NCI-H226 (cell line): ENCODE measurements at places on chromosomes 4 and X.
A peak's percentile ranks its signal among the peaks of the same experiment; 100 is the strongest.

- DNase-seq, result no peak
These were observed 61.0 kb upstream of the SMIM10 start for GRCh38 chrX:134929808-134930207.

DNA sequence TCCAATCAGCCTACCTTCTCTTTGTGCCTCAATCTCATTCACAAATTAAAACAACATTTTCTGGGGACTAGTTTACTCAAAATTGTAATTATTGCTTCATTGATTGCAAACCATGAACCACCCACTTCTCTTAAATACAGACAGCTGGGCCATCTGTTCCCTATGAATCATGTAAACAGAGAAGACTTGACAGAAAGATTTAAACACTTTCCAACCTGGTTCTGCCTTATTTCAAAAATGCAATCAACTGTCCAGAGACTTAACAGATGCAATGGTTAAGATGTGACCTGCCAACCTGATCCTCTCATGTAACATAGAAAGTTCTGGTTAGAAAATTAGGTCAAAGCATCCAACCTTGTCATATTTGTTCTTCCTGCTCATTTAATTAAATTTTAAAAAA, 20.8 kb upstream of the SERTM2 start:
- no peak for DNase-seq

GRCh38 chr4:6644792-6645530, 4.5 kb downstream of the MRFAP1 start:
- DNase-seq, result no peak

DNA sequence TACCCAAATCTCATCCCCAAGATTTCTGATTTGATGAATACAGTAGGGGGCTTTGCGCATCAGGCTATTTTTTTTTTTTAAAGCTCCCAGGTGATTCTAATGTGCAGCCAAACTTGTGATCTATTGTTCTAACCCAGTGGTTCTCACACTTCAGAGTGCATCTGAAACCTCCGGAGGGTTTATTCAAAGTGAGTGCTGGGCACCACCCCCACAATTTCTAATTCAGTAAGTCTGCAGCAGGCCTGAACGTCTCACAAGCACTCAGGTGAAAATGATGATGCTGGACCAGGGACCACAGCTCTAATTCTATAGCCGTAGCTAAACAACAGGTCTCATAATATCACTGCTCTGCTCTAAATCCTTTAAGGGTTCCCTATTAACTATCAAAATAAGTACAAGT, 211.4 kb downstream of the FMR1NB start:
- no peak for DNase-seq

DNA sequence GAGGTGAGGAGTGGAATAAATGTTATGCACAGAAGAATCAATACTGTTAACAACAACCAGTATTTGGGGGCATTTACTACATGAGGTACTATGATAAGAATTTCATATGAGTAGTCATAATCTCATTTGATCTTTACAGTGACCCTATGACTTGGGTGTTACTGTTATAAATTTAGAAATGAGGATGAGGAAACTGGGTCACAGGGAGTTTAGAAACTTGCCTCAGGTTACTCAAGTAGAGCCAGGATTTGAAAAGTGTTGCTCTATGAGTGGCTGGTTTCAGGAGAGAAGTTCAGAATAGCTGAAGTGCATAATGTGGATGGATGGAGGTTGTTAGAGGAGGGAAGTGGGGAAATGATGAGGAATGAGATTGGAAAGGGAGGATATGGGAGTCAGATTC, 16.6 kb upstream of the DDIT4L start:
- no peak for DNase-seq

DNA sequence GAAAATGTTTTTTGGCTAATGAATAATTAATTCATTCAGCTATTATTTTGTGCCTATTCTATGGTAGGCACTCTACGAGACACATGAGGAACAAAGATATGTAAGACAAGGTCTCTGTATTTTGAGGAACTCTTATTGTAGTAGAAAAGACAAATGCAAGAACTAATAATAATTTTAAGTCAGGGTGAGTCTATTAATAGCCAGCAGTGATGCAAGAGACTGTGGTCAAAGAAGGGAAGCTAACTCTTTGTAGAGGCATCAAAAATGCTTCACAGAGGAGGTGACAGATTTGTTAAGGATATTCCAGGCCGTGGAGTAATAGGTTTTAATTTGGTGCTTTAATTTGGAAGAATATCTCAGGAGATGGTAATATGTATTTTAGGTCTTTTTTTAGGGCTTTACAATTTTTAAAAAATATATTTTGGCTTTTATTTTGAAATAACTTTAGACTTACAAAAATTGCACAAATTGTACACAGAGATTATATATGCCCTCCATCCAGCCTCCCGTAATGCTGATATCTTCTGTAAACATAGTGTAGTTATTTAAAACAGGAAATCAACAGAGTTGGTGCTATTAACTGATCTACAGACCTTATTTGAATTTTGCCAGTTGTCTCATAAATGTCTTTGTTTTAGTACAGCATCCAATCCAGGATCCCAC, 48.1 kb downstream of the DCLK2 start:
- DNase-seq, result no peak

DNA sequence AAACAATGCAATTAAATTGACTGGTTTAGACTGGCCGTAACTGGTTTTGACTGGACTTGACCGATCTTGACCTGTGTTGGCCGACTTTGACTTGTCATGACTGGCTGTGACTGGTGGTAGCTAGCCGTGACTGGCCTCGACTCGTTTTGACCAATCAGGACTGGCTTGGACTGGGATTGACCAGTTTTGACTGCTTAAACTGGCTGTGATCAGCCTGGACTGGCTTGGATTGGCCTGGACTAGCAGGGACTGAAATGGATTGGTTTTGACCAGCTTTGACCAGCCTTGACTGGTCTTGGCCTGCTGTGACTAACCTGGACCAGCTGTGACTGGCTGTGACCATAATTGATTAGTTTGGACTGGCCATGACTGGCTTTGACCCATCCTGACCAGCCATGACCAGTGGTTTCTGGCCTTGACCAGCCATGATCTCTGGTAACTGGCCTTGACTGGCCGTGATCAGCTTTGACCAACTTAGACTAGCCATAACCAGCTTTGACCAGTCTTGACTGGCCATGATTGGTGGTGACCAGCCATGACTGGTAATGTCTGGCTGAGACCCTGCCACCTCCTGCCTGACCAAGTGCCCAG, 13.1 kb downstream of the SUV39H1 start:
- no peak for DNase-seq

- no peak for DNase-seq
These were observed 39.3 kb upstream of the PRPS2 start for GRCh38 chrX:12751887-12752286.

GRCh38 chrX:136168929-136169735, 21.8 kb downstream of the FHL1 start:
- DNase-seq, result peak; percentile 32

- DNase-seq, result no peak
These were observed 211.3 kb upstream of the RPS6KA3 start for GRCh38 chrX:20477836-20478524.

- no peak for DNase-seq
These were observed 10.1 kb downstream of the SORCS2 start for GRCh38 chr4:7202411-7202810.

- peak; percentile 82 for DNase-seq
These were observed 42.1 kb upstream of the MAGEA4 start for GRCh38 chrX:151870602-151871001.

DNA sequence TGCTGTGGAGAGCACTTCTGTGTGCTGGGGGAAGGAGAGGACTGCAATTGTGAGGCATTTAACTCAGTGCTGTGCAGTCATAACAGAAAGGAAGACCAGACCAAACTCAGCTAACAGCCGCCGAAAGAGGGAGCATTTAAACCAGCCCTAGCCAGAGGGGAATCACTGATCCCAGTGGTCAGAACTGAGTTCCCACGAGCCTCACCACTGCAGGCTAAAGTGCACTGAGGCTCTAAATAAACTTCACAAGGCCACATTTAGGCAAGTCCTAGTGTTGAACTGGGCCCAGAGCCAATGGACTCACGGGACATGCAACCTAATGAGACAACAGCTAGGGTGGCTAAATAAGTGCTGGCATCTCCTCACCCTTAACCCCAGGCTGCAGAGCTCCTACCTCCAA, 20.4 kb downstream of the IQCM start:
- no peak for DNase-seq

GRCh38 chr4:6298035-6298434, 28.4 kb downstream of the WFS1 start:
- no peak for DNase-seq

DNA sequence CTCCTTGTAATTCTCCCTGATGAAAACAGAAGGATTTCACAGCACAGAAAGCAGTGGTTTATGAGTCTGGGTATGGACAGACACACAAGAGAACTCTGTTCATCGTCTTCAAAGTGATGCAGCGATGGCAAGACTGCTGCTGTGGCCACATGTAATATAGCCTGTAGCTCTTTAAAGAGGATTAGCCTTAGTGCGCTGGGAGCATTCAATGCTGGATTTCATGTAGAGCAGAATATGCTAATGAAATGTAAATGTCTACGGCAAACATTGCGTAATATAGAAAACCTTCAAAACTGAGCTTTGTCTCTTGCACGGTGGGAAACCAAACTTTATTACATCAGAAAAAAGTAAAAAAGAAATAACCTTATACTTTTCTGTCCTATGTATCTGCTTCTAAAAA, 42.9 kb downstream of the ALPK1 start:
- DNase-seq, result no peak

- DNase-seq, result no peak
These were observed 4.1 kb downstream of the AFF1 start for GRCh38 chr4:86938771-86939520.

- no peak for DNase-seq
These were observed 163.0 kb downstream of the EFNB1 start for GRCh38 chrX:68991691-68992345.

- DNase-seq, result no peak
These were observed 74.8 kb upstream of the STIM2 start for GRCh38 chr4:26785810-26786209.

DNA sequence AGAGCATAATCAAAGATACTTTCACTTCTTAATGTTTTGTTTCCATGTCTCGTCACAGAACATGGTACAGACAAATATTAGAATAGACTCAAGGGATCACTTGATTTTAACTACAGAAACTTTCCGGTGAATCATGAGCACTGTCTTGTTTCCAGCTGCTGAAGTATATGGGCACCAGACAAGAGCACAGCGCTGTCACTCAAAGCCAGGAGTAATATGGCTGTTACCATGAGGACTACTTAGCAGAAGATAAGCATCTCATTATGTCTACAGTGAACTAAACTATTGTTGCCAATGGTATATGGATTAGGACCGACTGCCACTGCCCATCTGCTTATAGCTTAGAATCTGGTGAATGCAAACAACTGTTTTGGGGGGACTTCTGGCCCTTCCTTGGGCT, 34.3 kb downstream of the MECP2 start:
- no peak for DNase-seq

DNA sequence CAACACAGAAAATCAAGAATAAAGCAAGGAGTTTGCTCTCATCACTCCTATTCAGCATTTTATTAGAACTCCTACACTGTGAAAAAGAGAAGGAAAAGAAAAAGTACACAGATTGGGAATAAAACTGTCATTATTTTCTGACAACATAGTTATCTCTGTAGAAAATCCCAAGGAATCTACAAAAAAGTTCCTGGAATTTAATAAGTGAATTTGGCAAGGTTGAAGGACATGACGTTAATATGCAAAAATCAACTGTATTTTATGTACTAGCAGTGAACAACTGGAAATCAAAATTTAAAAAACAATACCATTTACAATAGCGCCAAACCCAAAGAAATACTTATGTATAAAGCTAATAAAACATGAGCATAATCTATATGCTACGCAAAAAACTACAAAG, 26.3 kb downstream of the CHIC2 start:
- DNase-seq, result no peak

GRCh38 chr4:31807036-31807435, 1086.9 kb downstream of the PCDH7 start:
- DNase-seq, result peak; percentile 33

- peak; percentile 43 for DNase-seq
These were observed 67.9 kb downstream of the PPP3CA start for GRCh38 chr4:101279377-101279871.

- no peak for DNase-seq
These were observed 122.4 kb upstream of the ETNPPL start for GRCh38 chr4:108885211-108885610.

GRCh38 chr4:140343303-140343702, 30.1 kb upstream of the SCOC start:
- DNase-seq, result no peak

- DNase-seq, result no peak
These were observed 332.5 kb upstream of the TRAM1L1 start for GRCh38 chr4:117417856-117418255.

DNA sequence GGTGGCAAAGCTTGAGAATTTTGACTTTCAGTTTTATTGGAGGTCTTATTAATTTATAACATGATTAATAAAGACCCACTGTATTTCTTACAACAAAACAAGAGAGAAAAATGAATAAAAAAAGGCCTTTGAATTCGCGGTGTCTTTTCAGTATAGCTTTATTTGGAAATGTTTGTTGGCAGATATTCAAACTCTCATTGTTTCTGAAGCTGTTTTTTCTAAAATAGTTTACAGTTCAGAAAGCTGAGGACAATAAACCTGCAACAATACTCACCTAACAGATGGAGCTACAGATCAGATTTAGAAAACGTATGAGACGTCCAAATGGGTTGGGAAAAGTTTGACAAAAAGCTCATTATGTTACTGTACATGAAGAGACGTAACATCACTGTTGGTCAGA, 2.4 kb upstream of the SPARCL1 start:
- DNase-seq, result no peak
